ENCODE measurements at places on chromosomes 11 and 22.

DNA sequence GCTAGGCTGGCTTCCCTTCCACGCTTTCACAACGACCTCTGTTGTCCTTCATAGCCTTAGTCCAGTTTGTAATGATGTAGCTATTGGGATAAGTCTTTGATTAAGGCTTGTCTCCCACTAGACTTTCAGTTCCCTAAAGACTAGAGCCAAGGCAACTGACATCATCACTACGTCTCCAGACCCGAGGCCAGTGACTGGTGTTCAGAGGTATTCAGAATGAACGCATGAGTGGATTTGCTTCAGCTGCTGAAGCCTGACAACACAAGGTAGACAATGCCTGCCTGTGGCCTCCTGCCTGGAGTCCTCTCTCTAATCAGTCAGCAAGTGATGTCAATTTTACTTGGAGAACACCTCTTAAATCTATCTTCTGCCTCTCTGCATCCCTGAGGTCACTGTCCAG is 13.6 kb downstream of the EFCAB6 start:
- DNase-seq, result no peak

- no peak for DNase-seq
Observed at GRCh38 chr11:86369668-86370067, 5.0 kb upstream of the CCDC81 start.

GRCh38 chr11:73358071-73358470 is 18.1 kb upstream of the RELT start:
- no peak for DNase-seq

GRCh38 chr11:66155387-66156073 is 85.5 kb downstream of the PACS1 start:
- no peak for DNase-seq

- DNase-seq, result no peak
Observed at GRCh38 chr11:44659641-44660040, 67.1 kb upstream of the TSPAN18 start.

- DNase-seq, result no peak
Observed at GRCh38 chr11:17876827-17877226, 136.0 kb downstream of the SERGEF start.

GRCh38 chr22:43333156-43333555 is 10.0 kb downstream of the SCUBE1 start:
- no peak for DNase-seq

DNA sequence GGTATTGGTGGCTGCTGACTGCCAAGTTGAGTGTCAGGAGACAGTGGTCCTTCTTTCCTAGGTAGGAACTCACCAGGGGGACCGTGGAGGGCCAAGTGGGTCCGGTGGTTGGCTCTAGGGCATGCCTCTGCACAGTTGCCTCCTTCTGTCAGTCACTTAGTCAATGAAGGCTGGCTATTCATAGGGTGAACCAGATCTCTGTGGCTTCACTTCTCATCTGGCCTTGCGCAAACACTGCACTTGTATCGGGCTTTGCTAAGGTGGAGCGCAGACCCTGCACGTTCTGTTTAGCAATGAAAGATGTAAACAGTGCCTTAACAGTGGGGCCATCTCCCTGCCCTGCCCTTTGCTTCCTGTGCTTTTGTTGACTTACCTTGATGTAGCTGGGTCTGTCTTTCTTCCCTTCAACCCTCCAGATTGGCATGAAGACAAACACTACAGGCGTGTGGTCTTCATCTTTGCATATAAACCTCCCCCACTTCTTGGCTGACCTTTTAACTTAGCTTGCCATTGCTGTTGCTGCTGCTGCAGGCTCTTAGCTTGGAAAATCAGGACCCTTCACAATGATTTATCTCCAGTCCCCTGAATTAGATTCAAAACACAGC is 6.7 kb upstream of the SORL1-AS1 start:
- DNase-seq, result no peak

DNA sequence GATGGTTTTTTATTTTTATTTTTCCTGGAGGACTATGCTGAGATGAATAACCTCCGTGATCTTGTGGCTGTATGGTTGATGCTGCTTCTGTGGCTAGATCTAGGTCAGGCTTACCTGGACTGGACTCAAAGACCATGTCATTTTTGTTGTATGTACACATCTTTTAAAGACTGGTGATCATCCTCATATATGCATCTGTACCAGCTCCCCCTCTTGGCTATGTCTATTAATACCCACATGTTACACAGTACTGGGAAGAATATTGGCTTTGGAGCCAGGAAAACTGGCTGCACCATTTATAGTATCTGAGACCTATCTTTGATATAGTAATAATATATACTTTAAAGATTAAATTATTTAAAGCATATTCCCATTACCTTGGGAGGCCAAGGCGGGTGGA is 18.4 kb upstream of the PITPNB start:
- DNase-seq, result no peak

DNA sequence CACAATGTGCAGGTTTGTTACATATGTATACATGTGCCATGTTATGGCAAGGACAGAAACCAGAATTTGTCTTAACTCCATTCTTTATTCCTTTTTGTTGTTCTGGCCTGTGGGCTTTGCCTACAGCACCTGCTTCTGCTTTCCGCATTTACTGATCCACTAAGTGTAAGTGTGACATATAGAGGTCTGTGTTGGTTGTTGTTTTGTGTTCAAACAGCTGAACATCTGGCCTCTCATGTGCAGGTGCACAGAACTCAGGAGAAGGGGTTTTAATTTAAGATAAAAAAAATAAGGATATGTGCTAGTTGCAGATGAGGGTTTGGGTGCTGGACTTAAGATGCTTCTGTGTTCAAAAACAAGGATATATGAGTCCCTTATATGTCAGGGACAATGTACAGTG is 85.8 kb upstream of the RAG2 start:
- no peak for DNase-seq

GRCh38 chr11:95279921-95280868 is 49.2 kb upstream of the SESN3 start:
- DNase-seq, result no peak

DNA sequence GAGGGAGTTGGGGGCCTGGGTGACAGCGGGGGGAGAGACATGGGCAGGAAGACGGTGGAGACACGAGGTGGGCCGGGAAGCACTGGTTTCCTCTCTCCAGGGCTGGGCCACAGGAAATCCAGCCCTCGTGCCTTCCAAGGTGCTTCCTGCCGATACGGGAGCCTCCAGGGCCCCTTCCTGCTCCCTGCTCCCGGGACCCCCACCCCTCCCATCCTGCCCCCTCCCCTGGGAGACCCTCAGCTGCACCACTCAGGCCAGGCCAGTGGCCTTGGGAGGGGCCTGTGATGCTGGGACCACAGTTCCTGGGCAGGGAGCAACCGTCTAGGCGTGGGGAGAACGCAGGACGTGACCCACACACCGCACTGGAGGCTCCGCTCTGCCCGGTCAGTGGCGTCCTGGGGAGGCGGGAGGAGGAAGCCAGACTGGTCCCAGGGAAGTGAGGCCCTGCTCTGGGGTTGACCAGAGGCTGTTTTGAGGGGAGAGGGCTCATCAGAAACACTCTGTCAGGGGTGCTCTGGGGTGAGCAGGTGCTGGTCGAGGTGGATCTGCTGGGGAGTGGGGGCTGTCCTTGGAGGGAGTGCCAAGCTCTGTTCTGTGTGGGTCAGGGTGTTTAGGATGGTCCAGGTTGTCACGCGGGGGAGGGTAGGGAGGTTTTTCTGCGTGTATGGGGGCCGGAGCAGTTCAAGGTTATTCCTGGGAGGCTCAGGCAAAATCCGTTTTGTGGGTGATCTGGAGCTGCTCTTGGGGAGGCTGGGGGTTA is at the start of gene SHANK3:
SHANK3 (plus strand) TSS at position 353 of the 760 bp plus-strand sequence.
- no peak for DNase-seq

- DNase-seq, result no peak
Observed at GRCh38 chr11:120306519-120307242, 18.4 kb upstream of the TLCD5 start.

DNA sequence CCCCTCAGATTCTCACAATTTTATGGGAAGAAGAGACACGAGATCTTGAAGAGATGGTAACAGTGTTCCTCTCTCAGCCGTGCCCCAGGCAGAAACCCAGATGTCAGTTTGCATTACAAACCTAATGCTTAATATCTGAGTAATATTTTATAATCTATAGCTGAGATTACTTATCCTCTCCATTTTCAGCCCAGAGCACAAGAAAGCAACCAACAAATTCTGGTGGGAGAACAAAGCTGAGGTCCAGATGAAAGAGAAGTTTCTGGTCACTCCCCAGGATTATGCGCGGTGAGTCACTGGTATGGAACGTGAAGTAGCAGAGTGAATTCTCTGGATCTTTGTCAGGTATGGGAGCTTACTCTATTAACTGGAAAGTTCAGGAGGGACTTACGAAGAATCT is 884 bp downstream of the CENATAC start:
- DNase-seq, result peak; percentile 43

DNA sequence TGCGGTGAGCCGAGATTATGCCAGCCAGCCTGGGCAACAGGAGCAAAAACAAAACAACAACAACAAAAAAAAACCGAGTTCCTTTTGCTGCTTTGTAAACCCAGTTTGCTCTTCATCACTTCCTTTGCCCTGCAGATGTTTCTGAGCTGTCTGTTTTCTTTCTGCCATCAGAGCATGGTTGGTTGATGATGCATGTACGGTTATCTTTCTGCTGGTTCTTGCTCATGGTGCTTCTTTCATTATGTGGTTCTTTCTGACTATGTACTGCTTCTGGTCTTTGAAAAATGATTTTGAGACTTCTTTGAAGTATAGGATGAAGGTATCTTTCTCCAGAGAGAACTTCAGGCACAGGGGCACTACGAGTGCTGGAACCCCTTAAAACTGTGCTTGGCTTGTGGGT is 13.2 kb downstream of the TANGO2 start:
- DNase-seq, result no peak

GRCh38 chr11:3231550-3231850 is 717 bp downstream of the MRGPRE start:
- no peak for DNase-seq

GRCh38 chr22:20574920-20575353 is 67.5 kb downstream of the MED15 start:
- DNase-seq, result no peak

GRCh38 chr11:64138398-64138797 is 27.5 kb downstream of the MACROD1 start:
- DNase-seq, result no peak

DNA sequence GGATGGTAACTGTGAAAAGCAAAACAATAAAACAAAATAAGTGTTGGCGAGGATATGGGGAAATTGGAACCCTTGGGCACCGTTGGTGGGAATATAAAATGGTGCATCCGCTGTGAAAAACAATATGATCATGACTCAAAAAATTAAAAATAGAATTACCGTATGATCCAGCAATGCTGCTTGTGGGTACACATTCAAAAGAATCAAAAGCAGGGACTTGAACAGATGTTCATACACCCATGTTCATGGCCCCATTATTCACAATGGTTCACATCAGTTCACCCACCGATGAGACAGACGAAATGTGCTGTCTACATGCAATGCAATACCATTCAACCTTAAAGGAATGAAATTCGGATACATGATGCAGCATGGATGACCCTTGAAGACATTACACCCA is 1.2 kb upstream of the DERL3 start:
- no peak for DNase-seq

GRCh38 chr11:75347781-75348566 is 3.5 kb downstream of the ARRB1 start:
- peak; percentile 28 for DNase-seq

Data from erythroblast (primary cell).